Gastroesophageal sphincter (tissue), 4 donors: ENCODE measurements at places on chromosomes 7 and 10. TPM values are rescaled to one million over a fixed set of nuclear protein-coding genes. Genes with fewer than 3 reads are reported as not detected.

Gene FAM237B
- total RNA-seq = not detected

Gene MAGI2
- total RNA-seq = 44.7 TPM

Gene CHAT
- total RNA-seq = 0.94 TPM

GRCh38 chr10:94292434-94293090 is 70.2 kb downstream of the NOC3L start:
- ATAC-seq = no peak

GRCh38 chr7:123148813-123149212 is 51.0 kb downstream of the SLC13A1 start:
- ATAC-seq = no peak
